Ascending aorta (tissue), 2 donors: ENCODE measurements at places on chromosomes 7 and 10.

- DNase-seq, result no peak
- H3K4me3 ChIP-seq, result no peak overlapping the region
- no peaks in the 10 kb centered on the region for H3K4me1 ChIP-seq
These were observed 15.4 kb upstream of the MEST start for GRCh38 chr7:130476297-130477150.

DNA sequence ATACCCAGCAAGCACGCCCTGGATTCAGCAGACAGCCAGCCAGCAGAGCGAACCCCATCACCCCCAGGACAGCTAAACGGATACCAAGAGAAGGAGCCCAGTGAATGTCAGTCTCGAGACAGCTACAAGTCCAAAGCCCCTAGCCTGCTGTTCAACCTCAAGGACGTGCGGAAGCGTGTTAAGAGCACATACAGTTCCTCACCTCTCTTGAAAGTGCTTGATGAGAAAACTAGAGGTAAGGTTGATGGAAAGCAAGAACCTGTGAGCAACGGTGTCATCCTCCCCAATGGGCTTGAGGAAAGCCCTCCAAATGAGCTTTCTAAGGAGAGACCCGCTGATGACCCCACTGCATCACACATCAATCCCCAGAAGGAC lies 24.9 kb downstream of the C10orf71 start:
- no peak overlapping the region for H3K4me3 ChIP-seq
- H3K27ac ChIP-seq, result no peak overlapping the region
- H3K4me1 ChIP-seq, result no peaks in the 10 kb centered on the region
- H3K27me3 ChIP-seq, result no peaks in the 10 kb centered on the region

DNA sequence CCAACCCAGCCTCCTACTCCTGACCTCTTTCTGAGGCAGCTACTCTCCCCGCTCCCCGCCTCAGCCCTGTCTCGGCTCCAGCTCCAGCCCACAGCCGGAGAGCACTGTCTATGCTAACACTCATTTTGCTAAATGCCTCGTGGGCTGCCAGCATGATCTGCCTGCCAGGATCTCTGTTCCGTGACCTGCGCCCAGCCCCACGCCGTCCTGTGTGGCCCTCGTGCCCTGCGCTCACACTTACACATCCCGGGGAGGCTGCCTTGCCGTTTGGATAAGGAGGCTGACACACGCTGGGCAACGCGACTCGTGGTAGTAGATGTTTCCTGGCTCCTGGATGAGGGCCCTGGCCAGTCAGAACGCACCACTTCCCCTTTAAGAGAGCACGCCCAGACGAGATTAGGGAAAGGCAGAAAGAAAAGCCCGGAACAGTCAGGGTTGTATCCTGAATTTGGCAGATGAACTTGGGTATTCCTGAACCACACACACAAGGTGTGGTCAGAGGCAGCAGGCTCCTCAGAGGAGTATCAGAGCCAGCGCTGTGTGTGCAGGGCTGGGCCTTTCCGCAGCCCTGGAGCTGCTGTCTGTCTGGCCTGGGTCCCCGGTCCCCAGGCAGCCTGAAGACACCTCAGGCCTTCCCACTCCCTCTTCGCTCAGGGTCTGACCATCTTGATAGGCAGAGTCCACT lies 97.7 kb upstream of the EFCAB10 start:
- H3K27ac ChIP-seq, result peak overlapping the region; percentile 58
- no peaks in the 10 kb centered on the region for H3K27me3 ChIP-seq
- peak; percentile 90 for DNase-seq
- peaks cover 8% of the 10 kb centered on the region for H3K4me1 ChIP-seq
- peak overlapping the region; percentile 59 for H3K4me3 ChIP-seq
- H3K36me3 ChIP-seq, result no peaks in the 10 kb centered on the region

GRCh38 chr7:221978-222715 lies 29.8 kb downstream of the FAM20C start:
- no peaks in the 10 kb centered on the region for H3K27me3 ChIP-seq
- peaks cover 7% of the 10 kb centered on the region for H3K36me3 ChIP-seq
- no peak for DNase-seq
- H3K27ac ChIP-seq, result no peak overlapping the region

GRCh38 chr10:91172348-91172747 lies 48.1 kb upstream of the PCGF5 start:
- H3K27ac ChIP-seq, result peak overlapping the region; percentile 20
- H3K27me3 ChIP-seq, result no peaks in the 10 kb centered on the region
- no peak overlapping the region for H3K4me3 ChIP-seq
- DNase-seq, result no peak
